ENCODE measurements at places on chromosomes 7 and 10. TPM values are rescaled to one million over a fixed set of nuclear protein-coding genes. Genes with fewer than 3 reads are reported as not detected.

OR9A2 gene
- 0.41 TPM for total RNA-seq

SPDYE3 gene
- total RNA-seq: not detected

SEMA4G gene
- total RNA-seq: 1.7 TPM

SAMD9L gene
- total RNA-seq: 11.8 TPM

BTBD16 gene
- 0.41 TPM for total RNA-seq

TYSND1 gene
- 14.0 TPM for total RNA-seq

GNAT3 gene
- total RNA-seq: 4.0 TPM

MCM10 gene
- total RNA-seq: 4.2 TPM

PPP1R9A gene
- 156 TPM for total RNA-seq

PANK1 gene
- 27.3 TPM for total RNA-seq

GALNT17 gene
- total RNA-seq: 38.0 TPM

LLCFC1 gene
- total RNA-seq: not detected

ADD3 gene
- 260 TPM for total RNA-seq

MLXIPL gene
- 3.4 TPM for total RNA-seq

LIPJ gene
- 0.21 TPM for total RNA-seq

LBX1 gene
- total RNA-seq: 5.6 TPM

HOXA3 gene
- 2.4 TPM for total RNA-seq

OR2A42 gene
- total RNA-seq: not detected

PODXL gene
- 43.7 TPM for total RNA-seq

CALML5 gene
- 0.41 TPM for total RNA-seq

OR2A5 gene
- not detected for total RNA-seq
